ENCODE measurements at places on chromosomes 6 and 20.

- DNase-seq: peak; percentile 65
Measured at GRCh38 chr6:151765444-151765886, 42.0 kb upstream of the ESR1 start.

- DNase-seq: peak; percentile 11
Measured at GRCh38 chr6:121055572-121056163, 278.6 kb downstream of the TBC1D32 start.

DNA sequence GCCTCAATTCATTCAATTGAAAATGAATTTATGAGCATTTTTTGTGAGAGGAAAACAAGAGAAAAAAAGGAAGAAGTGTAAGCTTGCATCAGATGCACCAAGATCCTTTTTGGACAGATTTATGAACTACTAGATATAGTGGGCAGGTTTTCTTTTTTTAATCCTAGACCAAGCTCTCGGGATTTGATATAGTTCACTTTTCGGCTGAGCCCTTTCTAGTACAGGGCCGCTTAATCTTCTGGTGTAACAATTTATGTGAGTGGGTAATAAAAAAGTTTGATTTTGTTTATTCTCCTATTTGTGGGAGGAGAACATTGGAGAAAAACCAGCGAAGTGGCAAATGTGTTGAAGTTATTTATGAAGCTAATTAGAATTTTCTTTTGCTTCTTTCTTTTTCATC lies 538.0 kb downstream of the UTRN start:
- no peak for DNase-seq

DNA sequence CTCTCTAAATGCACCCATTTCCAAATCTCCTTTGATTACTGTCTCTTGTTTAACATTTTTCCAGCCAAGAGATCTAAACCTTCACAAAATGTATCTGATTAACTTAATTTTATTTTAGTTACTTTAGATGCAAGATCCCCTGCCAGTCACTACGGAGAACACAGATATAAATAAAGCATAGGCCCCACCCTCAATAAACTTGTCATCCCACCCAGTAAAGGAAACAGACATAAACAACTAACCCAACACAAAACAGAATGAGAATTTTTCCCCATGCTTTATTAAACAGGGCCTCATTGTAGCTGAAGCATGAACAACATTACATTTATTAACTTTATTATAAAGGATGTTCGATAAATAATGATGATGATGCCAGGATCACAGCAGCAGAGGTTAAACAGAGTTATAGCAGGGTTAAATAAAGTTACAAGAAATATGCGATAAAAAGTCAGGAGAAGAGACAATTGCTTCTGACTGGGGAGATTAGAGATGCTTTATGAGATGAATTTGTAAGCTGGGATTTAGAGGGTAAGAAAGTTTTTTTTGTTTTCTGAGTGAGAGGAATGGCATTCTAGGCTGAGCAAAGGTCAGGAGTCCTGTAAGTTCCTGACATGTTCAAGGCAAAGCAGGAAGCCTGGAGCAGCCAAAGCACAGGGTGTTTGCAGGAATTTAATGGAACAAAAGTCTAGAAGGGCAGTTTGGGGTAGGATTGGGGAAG lies 41.1 kb downstream of the TFAP2A start:
- DNase-seq: no peak

DNA sequence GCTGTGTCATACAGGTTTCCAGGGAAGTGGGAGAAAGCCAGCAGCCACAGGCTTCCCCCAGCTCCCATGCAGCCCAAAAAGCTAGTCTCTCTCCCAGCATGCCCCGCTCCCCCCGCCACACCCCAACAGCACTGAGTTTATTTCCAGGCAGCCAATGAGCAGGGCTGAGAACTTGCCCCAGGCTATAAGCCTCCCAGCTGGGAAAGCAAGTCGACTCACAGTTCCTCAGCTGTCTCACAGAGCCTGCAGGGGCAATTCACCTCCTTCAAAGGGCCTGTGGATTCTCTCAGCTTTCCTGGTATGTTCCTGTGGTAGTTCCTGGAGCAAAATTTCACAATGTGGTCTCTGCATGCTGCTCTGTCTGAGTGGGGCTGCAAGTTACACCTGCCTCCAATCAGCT lies 34.2 kb downstream of the PAX1 start:
- DNase-seq: no peak

DNA sequence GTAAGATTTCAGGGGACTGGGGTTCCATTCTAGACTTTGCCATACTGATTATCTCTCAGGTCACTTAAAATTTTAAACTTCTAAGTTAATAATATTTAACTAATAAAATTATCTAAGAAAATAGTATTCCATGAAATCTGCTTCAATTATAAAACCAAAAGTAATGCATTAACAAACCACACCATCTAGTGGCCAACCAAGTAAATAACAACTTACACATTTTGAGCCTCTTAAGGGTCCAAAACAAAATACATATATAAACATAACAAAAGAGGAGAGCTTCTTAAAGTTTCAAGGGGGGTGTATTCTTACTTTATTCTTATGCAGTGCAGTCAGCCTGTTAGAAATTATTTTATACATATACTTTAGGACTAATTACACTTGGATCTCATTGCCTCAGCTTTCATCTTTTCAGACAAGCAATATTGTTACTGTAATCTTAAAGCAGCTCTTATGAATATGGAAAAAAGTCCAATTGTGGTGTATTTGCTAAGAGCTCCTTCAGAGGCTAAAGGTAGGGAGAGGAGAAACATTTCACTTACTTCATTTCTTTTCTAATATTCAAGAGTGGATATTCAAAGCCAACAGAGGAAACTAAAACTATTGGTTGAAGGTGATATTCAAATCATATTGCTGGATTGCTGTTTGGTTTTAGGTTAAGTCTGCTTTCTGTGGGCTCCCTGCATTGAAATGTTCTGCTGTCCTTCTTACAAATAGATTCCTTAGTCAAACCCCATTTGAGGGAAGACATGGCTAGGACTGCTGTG lies 199.7 kb upstream of the SIM1 start:
- DNase-seq: peak; percentile 2

DNA sequence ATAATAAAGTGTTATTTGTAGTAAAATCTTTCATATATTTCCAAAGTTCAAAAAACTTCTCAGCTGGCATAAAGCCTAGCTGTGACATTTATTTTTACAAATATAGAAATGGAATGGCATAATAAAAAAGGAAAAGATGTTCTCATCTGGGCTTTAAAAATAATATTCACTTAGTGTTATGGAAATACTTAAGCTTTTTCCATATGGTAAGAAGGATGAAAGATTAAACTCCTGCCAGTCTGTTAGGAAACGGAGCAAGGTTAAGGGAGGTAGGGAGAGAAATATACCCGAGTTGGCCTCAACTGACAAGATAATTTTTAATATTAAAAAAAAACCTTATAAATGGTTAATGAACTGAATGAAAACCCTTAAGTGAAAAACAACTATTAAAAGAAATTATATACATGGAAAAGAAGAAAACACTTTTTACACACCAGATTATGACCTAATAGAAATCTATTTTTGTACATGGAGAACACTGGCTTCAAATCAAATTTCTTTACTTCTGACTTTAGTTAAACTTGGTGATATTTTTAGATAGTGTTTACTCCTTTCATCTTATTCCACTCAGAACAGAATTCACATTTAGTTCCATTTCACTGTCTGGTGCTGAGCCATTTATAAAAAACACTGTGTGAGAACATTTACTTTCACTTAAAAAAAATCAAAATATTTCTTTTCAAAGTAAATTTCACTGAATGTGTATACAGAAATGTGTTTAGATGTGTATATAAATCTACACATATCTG lies 137.0 kb downstream of the DST start:
- no peak for DNase-seq

GRCh38 chr6:22295145-22295544 lies 1.7 kb downstream of the PRL start:
- DNase-seq: no peak

GRCh38 chr6:139287868-139288267 lies 3.9 kb downstream of the TXLNB start:
- DNase-seq: no peak

DNA sequence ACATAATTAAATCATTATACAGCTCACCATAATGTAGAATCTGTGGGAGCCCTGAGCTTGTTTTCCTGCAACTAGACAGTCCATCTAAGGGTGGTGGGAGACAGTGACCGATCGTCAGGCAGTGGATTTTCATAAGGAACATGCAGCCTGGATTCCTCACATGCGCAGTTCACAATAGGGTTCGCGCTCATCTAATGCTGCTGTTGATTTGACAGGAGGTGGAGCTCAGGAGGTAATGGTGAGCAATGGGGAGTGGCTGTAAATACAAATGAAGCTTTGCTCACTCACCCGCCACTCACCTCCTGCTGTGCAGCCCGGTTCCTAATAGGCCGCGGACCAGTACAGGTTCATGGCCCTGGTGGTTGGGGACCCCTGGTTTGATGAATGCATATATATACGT lies 141.5 kb downstream of the TBC1D7 start:
- no peak for DNase-seq

- no peak for DNase-seq
Measured at GRCh38 chr6:6026513-6027205, 19.9 kb upstream of the NRN1 start.

DNA sequence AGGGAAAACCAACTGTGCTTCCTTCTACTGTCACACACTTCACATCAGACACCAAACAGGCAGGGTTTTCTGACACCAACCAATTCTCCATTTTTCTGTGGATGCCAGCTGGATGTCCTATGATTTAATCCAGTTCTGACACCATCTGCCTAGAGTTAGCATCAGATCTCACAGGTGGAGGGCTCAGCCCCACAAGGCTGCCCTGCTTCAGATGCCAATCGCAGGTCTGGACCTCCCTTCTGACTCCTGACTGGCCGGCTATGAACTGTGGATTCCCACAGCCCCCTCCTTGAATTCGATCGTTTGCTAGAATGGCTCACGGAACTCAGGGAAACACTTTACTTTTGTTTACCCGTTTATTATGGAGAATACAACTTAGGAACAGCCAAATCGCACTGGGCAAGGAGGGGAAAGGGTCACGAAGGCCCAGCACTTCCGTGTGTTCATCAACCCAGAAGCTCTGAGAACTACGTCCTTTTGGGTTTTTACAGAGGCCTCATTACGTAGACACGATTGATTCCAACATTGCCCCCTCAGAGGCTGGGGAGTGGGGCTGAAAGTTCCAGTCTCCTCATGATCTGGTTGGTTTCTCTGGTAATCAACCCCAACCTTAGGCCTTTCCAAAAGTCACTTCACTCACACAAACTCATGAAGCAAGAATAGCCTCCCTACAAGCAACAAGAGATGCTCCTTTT lies 25.4 kb upstream of the MAS1 start:
- no peak for DNase-seq

DNA sequence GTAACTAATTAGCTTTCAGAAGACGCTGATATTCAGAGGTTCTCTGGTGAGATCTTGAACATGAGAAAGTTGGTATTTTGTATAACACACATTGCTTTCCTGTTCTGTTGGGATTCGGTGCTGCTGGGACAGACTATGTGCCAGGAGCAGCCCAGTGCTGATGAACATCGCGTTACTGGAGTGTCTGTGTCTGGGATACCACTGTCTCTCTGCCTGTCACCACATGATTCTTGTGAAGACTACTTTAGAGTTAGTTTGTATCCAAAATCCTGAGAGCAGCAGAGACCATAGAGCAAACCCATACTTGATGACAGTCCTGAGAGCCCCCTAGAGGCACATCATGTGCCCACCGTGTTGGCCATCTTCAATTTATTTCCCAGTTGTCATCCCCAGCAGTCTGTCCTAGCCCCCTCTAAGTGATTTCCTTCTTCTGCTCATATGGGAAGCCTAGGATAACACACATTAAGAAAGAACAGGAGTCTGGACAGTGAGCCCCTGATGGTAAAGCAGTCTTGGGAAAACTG lies 41.8 kb upstream of the TINAG start:
- DNase-seq: no peak

DNA sequence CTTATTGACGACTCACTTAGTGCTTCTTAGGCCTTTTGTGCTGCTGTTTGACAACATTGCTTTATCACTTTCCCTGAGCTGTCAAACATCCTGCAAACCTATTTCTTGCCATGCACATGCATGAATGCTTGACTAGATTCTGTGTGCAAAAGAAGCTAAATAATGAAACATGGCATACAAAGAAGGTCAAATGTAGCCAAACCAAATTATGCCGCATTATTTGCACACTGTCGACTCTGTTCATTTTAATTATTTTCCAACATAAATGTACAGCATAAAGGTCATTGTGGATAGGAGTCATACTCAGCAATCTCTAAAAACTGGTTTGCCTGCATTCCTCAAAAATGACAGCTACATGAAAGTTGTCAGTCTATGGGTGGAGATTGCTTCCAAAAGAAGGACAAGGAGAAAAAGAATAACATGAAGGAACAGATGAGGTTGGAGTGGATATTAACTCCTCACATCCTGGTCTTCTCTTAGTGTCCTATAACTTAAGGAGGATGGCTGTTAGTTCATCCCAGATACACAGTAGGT lies 123.1 kb upstream of the STXBP5 start:
- DNase-seq: no peak

DNA sequence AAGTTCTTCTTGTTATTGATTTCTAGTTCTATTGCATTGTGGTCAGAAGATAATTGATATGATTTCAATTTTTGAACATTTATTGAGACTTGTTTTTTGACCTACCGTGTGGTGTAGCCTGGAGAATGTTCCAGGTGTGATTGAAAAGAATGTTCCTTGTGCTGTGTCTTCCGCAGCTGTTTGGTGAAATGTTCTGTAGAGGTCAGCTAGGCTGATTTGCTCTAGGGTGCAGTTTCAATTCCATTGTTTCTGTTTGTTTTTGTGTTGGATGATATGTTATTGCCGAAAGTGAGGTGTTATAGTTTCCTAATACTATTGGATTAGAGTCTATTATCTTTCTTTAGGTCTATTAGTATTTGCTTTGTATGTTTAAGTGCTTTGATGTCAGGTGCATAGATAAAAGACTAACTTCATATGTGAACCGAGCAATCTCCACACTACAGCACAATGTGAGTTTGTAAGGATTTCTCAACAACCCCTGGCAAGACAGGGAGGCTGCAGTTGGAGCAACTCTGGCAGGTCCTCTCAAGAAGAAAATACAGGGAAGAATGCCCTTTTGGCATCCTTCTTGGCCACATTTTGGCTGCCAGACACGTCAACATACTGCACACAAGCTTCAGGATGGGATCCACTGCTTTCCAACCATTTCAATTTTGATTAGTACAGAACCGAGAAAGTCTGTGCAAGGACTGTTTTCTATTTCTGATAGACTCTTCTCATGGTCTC lies 320.7 kb downstream of the RNF144B start:
- no peak for DNase-seq

GRCh38 chr6:7918403-7918802 lies 7.8 kb upstream of the TXNDC5 start:
- no peak for DNase-seq

GRCh38 chr20:13101706-13102105 lies 92.9 kb downstream of the SPTLC3 start:
- DNase-seq: no peak
